Stimulated activated CD4-positive, alpha-beta T cell treated with anti-CD3 and anti-CD28 coated beads, TNF-alpha, amount 100 ng/mL, for 24 hours (primary cell): ENCODE measurements at places on chromosomes 4 and X.
A peak's percentile ranks its signal among the peaks of the same experiment; 100 is the strongest.

DNA sequence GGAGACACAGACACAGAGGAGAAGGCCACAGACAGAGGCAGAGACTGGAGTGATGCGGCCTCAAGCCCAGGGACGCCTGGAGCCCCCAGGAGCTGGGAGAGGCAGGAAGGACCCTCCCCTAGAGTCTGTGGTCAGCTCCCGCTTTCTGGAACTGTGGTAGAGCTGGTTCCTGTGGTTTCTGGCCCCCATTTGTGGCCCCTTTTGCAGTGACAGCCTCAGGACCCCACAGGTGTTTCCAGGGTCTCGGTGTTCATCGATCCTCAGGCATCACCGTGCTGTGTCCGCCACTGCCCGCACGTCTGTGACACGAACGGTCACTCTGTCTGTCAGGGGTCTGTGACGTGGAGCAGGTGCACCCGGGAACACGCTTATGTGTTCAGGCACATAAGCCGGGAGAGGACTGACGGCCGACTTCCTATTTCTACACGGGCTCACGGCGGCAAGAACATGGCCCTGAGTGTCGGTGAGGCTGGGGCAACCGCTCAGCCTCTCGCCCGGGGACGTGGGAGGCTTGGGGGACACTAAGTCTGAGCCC lies 7.9 kb downstream of the GTPBP6 start:
- no peak for DNase-seq

GRCh38 chr4:89674876-89675459 lies 162.0 kb downstream of the SNCA start:
- DNase-seq = no peak

DNA sequence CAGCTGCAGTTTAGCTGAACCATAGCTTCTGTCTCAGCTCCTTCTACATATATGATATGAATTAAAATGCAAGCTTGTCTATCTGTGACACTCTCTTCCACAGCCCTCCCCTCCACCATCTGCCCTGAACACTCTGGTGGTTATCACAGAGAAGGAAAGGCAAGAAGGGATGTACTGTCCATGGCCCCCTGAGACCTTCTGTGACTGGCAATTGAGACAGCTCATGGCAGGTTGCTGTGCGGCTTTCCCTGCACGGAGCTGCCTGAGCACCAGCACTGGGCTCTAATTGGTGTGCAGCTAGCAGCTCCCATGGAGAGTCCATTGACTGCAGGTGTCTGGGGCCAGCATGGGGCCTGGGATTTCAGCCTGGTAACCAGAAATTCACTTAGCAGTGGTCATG lies 109.8 kb upstream of the ANXA3 start:
- DNase-seq = no peak

DNA sequence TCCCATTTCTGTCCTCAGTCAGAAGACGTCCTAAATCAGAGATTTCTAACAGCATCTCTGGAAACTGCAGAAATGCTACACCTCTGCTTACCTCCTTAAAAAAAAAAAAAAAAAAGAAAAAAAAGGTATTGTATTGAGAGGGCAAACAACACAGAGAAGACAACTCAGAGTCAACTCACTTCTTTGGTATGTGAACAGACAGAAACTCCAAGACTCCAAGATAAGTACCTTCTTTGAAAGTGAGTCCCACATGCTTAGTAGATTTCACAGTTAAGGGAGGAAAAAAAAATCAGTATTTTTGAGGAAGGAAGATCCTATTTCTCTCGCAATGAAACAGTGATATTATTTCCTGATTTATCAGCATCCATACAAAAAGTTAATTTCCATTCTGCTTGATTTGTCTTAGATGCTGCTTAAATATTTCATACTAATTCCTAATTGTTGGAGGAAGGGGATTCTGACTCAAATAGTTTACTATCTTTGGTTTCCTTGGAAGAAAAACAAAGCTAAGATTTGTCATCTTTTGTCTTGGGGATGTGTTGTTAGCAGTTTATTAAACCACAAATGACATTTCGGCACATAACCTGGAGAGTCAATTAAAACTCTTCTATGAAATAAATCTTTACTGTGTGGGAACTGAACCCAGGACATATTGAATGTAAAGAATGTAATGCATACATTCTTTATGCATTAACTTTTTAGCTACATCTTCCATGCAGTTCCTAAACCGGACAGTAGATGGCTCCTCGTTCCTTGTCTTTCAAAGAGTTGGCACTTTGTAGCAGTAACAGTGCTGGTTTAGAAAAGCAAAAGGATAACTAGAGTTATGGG lies 4.7 kb downstream of the RASGEF1B start:
- DNase-seq = peak; percentile 78

GRCh38 chrX:133847340-133847994 lies 137.9 kb downstream of the GPC3 start:
- no peak for DNase-seq

DNA sequence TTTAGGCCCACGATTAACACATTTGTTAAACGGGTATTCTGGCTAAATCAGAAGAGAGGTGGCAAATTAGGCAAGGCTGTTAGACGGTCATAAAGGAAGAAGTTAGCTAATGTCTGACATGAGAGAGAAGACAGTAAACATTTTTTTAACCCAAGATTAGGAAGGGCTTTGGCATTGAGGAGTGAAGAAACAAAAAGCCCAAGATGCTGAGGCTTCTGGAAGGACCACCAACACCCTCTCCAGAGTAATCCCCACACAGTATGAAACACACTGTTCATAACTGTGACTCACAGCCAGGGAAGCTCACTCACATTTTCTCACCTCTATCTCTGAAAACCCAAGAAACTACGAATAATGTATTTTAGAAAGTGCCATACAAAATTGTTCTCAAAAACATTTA lies 127.6 kb downstream of the AMELX start:
- DNase-seq = no peak

DNA sequence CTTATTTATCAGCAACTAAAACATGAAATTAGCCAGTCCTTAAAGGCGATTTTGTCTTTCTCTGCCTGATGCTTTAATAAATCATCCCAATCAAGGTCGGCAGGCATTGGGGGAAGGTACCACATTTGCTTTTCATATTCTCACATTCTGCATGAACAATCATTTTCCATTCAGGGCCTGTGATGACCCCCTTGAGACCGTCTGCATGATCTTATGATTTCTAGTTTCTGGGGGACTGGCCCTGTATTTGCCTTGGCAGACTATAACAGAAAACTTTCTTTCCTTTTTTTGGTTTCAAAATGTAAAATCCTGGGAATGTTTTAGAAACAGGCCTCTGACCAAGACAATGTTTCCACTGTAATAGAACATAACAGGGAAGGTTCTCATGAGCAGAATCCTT lies 296.8 kb downstream of the IDS start:
- DNase-seq = no peak

DNA sequence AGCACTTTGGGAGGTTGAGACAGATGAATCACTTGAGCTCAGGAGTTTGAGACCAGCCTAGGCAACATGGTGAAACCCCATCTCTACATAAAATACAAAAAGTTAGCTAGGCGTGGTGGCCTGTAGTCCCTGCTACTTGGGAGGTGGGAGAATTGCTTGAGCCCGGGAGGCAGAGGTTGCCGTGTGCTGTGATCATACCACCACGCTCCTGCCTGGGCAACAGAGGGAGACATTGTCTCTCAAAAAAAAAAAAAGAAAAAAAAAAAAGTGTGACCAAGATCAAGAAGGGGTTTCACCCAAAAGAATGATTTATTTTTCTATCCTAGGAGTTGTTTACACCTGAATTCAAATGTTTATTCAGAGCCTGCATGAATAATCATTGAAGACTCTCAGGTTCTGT lies 572.4 kb upstream of the GALNT7 start:
- DNase-seq = no peak
